ENCODE measurements at places on chromosomes 5 and 9. TPM values are rescaled to one million over a fixed set of nuclear protein-coding genes. Genes with fewer than 3 reads are reported as not detected.

Gene PSD2
- total RNA-seq = 10.8 TPM

Gene ARL14EPL
- total RNA-seq = not detected

Gene PRRX2
- total RNA-seq = 1.00 TPM

Gene CCNJL
- total RNA-seq = 1.4 TPM

Gene TRAF2
- 6.8 TPM for total RNA-seq

Gene HEMGN
- total RNA-seq = 0.06 TPM

Gene TLR4
- 8.2 TPM for total RNA-seq

Gene FST
- 2.0 TPM for total RNA-seq

Gene ZNF169
- total RNA-seq = 11.9 TPM

Gene SLC31A1
- 14.4 TPM for total RNA-seq
